D721Med (cell line): ENCODE measurements at places on chromosomes 5 and 9.
A peak's percentile ranks its signal among the peaks of the same experiment; 100 is the strongest.

GRCh38 chr5:132628814-132629213 lies 29.2 kb upstream of the IL13 start:
- DNase-seq, result no peak

DNA sequence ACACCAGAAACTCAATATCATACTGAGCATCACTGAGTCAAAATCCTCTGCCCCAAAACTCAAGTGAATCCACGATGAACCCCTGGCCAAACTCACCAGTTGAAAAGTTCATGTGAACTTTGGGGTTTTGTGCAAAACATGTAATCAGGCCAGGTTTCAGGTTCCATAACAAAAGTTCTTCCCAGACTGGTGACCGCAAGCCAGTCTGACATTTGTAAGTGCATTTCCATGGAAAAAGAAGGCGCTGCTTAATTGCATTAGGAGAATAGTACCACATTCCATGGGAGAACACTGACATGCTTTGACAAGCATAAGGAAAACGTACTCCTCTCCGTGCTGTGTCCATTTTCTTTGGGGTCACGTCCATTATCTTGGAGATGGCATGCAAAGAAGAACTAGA lies 567.0 kb downstream of the BNC2 start:
- DNase-seq, result no peak

GRCh38 chr5:66818304-66818934 lies 222.2 kb downstream of the MAST4 start:
- no peak for DNase-seq

DNA sequence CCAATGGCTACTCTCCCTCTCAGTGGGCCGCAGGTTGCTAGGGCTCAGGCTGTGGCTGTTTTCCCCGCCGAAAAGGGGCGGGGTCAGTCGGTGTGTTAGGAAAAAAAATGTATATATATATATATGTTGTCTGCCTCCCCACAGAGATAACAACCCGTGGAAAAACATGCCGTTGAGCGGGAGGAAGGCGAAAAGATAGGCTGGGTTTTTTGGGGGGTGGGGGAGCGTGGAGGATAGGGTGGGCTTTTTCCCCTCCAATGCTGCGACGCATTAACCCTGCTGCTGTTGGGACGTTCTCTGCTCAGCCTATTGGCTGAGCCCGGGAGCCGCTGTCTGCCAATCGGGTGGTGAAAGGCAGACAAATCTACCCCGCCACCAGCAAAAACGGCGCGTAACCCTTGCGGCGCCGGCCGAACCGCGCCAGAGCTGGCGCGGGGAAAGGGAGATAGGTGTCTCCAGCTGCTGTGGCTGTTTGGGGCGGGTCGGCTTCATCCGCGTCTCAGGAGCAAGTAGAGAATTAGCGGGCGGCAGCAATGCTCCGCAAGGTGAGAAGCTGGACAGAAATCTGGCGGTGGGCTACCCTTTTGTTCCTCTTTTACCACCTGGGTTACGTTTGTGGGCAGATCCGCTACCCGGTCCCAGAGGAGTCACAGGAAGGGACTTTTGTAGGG lies at the start of gene PCDHGC4:
Gene PCDHGC4, plus strand, starts transcription at position 390 of the 671 bp plus-strand sequence. Its CDS starts 144 bp downstream, at position 534.
- no peak for DNase-seq

- no peak for DNase-seq
These were observed 169.7 kb downstream of the NPR3 start for GRCh38 chr5:32880796-32881195.

- no peak for DNase-seq
These were observed 9.2 kb upstream of the TERT start for GRCh38 chr5:1304033-1304432.

GRCh38 chr9:129550199-129550839 lies 70.6 kb downstream of the C9orf50 start:
- DNase-seq, result no peak

DNA sequence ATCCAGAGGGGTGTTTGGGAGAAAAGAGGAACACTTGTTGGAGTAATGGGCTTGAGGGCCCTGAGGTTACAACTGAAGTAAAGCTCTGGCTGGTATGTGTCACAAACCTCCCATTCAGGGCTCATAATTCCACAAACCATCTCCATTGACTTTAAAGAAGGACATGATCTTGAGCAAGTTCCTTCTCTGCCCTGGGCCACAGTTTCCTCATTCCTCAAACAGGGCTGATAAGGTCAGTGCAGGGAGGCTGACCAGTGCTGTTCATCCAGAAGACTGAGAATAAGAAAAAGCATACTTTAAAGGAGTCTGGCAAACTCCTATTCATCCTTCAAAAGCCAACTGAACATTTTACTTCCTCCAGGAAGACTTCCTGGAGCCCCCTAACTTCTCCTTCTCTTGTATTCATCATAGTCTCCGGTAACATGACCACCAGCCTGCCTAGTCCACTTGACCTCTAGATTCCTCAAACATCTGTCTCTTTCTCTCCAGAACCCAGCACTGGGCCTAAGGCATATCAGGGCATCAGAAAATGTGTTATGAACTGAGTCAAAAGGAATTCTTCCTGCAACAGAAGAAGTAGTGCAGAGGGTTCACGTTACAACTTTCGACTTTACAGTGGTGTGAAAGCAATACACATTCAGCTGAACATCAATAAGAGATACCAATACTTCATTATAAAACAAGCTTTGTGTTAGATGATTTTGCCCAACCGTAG lies 20.7 kb upstream of the PTPN3 start:
- no peak for DNase-seq

GRCh38 chr5:176865964-176866363 lies 33.2 kb downstream of the HK3 start:
- DNase-seq, result no peak

- DNase-seq, result no peak
These were observed 117.2 kb upstream of the TBCA start for GRCh38 chr5:77893225-77893860.

GRCh38 chr9:110007477-110008270 lies 200.3 kb downstream of the C9orf152 start:
- no peak for DNase-seq

GRCh38 chr9:72305102-72305546 lies 59.9 kb downstream of the ZFAND5 start:
- DNase-seq, result no peak

GRCh38 chr5:160119142-160119904 lies at the start of gene PWWP2A:
Gene PWWP2A, minus strand, starts transcription at chr5:160119450. Its CDS starts 62 bp downstream, at chr5:160119388.
- DNase-seq, result peak; percentile 80
